Trophoblast cell (in vitro differentiated cells and primary cell): ENCODE measurements at places on chromosomes 4 and X.

DNA sequence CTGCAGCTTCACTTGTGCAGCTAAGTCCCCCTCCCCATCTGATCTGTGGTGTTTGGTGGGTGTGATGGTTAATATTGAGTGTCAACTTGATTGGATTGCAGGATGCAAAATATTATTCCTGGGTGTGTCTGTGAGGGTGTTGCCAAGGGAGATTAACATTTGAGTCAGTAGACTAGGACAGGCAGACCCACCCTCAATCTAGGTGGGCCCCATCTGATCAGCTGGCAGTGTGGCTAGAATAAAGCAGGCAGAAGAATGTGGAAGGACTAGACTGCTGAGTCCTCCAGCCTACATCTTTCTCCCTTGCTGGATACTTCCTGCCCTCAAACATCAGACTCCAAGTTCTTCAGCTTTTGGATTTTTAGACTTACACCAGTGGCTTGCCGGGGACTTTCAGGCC is 103.5 kb upstream of the BOD1L1 start:
- no peak for DNase-seq
- no peaks in the 10 kb centered on the region for H3K27me3 ChIP-seq
- no peak overlapping the region for H3K4me3 ChIP-seq

DNA sequence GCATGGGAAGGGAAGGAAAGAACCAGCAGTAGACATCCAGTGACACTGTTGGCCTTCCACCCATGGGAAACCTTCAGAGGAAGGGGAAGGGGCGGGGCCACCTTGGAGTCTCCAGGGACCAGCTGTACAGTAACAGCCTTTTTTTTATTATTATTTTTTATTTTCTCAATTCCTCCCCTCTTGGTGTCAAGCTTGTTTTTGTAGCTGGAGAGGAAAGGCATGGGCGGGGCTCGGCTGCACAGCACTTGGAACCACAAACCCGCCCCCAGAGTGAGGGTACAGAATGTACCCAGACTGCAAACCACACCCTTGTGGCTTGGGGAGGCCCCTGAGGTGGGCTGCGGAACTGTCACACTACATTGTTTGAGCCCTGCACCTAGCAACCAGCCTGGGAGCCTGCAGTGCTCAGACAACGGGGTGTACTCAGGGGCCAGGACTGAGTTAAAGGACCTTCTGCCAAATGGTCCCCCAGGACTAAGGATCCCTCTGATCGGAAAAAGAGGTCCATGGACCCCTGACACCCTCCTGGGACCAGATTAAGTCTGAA is 45.7 kb downstream of the PRPS1 start:
- no peak overlapping the region for H3K4me3 ChIP-seq
- H3K36me3 ChIP-seq = no peaks in the 10 kb centered on the region
- DNase-seq = no peak
- no peaks in the 10 kb centered on the region for H3K27me3 ChIP-seq
- H3K4me1 ChIP-seq = no peaks in the 10 kb centered on the region

- H3K27ac ChIP-seq = no peak overlapping the region
- no peaks in the 10 kb centered on the region for H3K4me1 ChIP-seq
- H3K4me3 ChIP-seq = no peak overlapping the region
- DNase-seq = no peak
Observed at GRCh38 chr4:64495946-64496345, 86.7 kb upstream of the TECRL start.

- no peak for DNase-seq
- no peaks in the 10 kb centered on the region for H3K4me1 ChIP-seq
- no peaks in the 10 kb centered on the region for H3K36me3 ChIP-seq
- no peak overlapping the region for H3K27ac ChIP-seq
Observed at GRCh38 chr4:185541251-185541727, 6.0 kb upstream of the PDLIM3 start.

GRCh38 chrX:17030092-17030491 is 83.6 kb downstream of the REPS2 start:
- H3K4me1 ChIP-seq = no peaks in the 10 kb centered on the region
- no peak for DNase-seq
- no peak overlapping the region for H3K4me3 ChIP-seq
- no peaks in the 10 kb centered on the region for H3K36me3 ChIP-seq
- H3K27ac ChIP-seq = no peak overlapping the region

- no peaks in the 10 kb centered on the region for H3K27me3 ChIP-seq
- peaks cover 4% of the 10 kb centered on the region for H3K4me1 ChIP-seq
- no peak overlapping the region for H3K27ac ChIP-seq
- DNase-seq = no peak
- H3K4me3 ChIP-seq = no peak overlapping the region
- no peaks in the 10 kb centered on the region for H3K36me3 ChIP-seq
Observed at GRCh38 chr4:88285235-88285653, 883 bp upstream of the PPM1K start.
